Karpas-422 (cell line): ENCODE measurements at places on chromosomes 4 and X.

- H3K27me3 ChIP-seq, result no peaks in the 10 kb centered on the region
- no peaks in the 10 kb centered on the region for H3K4me1 ChIP-seq
Observed at GRCh38 chr4:139525414-139525813, 30.6 kb downstream of the SETD7 start.

- no peaks in the 10 kb centered on the region for H3K27me3 ChIP-seq
- H3K36me3 ChIP-seq, result no peaks in the 10 kb centered on the region
- no peak for DNase-seq
- no peak overlapping the region for H3K27ac ChIP-seq
Observed at GRCh38 chr4:70336043-70336442, 1.3 kb downstream of the CABS1 start.

GRCh38 chr4:151114986-151115385, 15.6 kb downstream of the RPS3A start:
- no peak for DNase-seq
- H3K4me1 ChIP-seq, result peaks cover 10% of the 10 kb centered on the region
- no peak overlapping the region for H3K27ac ChIP-seq

- no peak overlapping the region for H3K4me3 ChIP-seq
- no peaks in the 10 kb centered on the region for H3K4me1 ChIP-seq
- no peak overlapping the region for H3K27ac ChIP-seq
- H3K27me3 ChIP-seq, result no peaks in the 10 kb centered on the region
- H3K36me3 ChIP-seq, result no peaks in the 10 kb centered on the region
- DNase-seq, result no peak
Observed at GRCh38 chr4:159390648-159391047, 287.8 kb downstream of the RAPGEF2 start.

- H3K4me3 ChIP-seq, result no peak overlapping the region
- no peaks in the 10 kb centered on the region for H3K4me1 ChIP-seq
- H3K27me3 ChIP-seq, result no peaks in the 10 kb centered on the region
- DNase-seq, result no peak
- H3K27ac ChIP-seq, result no peak overlapping the region
Observed at GRCh38 chr4:110669663-110670062, 46.8 kb upstream of the PITX2 start.

GRCh38 chr4:72971572-72971971, 97.9 kb downstream of the COX18 start:
- H3K27me3 ChIP-seq, result no peaks in the 10 kb centered on the region
- H3K27ac ChIP-seq, result no peak overlapping the region
- no peaks in the 10 kb centered on the region for H3K36me3 ChIP-seq
- no peaks in the 10 kb centered on the region for H3K4me1 ChIP-seq
